ENCODE measurements at places on chromosomes 6 and 20.
A peak's percentile ranks its signal among the peaks of the same experiment; 100 is the strongest.

DNA sequence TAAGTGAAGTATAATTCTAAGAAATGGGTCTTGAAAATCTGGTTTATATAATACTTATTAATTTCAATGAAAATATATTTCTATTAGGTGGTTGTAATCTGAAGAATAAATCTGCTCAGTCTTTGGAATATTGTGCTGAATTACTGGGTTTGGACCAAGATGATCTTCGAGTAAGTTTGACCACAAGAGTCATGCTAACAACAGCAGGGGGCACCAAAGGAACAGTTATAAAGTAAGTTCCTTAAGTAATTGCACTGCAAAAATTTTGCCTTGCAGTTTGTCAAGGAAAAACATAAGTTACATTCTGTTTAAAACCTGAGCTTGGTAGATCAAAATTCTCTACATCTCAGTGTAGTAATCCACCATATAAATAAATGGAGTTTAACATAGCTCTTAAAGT, 106.0 kb downstream of the MYO6 start:
- peak; percentile 38 for DNase-seq

DNA sequence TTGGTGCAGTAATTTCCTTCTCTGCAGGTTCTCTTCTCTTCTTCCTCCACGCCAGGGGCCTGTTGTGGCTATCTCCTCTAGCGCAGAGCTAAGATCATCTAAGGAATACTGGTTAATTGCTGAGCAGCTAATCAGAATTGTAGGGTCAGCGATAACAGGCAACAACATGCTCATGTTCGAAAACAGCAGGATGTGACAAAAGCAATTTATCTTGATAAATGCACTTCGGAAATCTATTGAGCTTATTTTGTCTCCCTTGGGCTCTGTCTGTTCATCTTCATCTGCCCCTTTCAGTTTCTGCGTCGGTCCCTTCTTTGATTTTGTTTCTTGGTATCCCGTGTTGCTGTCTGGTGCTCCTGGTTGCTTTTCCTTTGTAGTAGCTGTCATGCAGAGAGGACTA, 67.3 kb upstream of the MAP3K7 start:
- no peak for DNase-seq

DNA sequence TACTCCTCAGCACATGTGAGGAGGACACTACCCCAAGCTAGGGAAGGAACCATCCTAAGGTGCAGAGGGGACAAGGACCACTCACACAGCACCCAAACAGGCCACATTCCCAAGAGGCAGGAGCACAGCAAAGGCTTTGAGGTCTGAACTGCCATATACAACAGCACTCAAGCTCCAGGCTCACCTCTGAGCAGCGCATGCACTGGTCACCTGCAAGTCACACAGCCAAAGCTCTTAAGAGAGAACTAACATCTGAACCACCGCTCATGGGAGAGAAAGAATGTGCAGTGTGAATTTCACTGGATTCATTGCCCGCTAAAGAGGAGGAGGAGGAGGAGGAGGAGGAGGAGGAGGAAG, 31.0 kb downstream of the NPEPL1 start:
- no peak for DNase-seq

GRCh38 chr6:44256775-44257024, 628 bp downstream of the SLC35B2 start:
- no peak for DNase-seq

GRCh38 chr6:126804332-126805064, 314.0 kb upstream of the RSPO3 start:
- peak; percentile 71 for DNase-seq

DNA sequence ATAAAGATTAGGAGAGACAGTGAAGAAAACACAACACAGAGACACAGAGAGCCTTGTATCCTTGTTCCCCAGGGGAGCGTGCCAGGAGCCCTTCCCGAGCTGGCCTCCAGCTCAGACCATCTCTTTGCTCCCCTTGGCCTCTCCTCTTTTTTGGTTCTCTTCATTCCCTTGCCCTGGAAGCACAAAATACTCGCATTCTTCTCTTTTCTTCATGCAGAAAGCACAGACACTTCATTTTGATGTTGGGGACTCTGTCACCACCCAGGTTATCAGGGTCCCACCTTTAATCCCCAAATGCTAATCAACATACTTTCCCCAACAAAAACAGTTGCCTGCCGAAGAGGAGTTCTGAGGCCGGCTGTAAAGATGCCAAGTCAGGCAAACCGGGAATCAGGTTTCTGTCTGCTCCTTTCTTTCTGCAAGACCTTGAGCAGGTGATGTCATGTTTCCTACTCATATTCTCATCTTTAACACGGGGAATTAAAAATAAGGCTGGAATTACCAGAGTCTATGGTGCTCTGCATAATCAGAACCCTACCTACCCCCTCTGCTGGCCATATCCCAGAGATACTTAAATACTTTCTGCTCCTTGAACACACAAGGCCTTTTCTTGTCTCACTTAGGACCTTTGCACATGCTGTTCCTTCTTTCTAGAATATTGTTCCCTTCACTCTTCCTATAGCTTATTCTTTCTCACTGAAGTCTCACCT, 21.7 kb downstream of the TGM6 start:
- DNase-seq = no peak

- no peak for DNase-seq
Observed at GRCh38 chr6:121657972-121658371, 222.5 kb downstream of the GJA1 start.

DNA sequence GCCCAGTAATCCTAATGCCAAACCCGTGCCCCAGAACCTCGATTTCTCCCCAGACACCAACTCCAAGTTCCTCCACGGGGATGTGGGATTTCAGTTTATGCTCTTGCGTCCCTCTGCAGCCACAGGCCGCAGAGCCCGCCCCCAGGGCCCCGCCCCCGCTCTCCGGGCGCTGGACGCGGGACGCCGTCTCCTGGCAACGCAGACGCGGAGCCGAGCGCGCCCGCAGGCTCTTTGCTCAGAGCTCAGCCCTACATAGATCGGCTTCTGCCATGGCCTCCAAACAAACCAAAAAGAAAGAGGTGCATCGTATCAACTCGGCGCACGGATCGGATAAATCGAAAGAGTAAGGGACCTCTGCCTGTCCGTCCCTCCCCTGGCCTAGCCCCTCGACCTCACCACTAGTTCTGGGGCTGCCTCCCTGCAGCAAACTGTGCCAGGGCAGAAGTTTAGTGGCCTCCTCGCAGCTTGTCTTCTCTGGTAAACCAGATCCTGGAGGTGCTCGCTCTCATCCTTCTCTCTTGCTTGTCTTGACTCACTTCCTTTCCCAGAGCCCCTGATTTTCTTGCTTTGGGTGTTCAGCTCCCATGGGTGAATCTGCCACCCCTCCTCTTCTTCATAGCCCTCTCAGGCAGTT, at the start of gene ADGB:
Gene ADGB (plus strand): TSS at position 201 of the 634 bp plus-strand sequence. CDS start 69 bp downstream, at position 270.
- no peak for DNase-seq

DNA sequence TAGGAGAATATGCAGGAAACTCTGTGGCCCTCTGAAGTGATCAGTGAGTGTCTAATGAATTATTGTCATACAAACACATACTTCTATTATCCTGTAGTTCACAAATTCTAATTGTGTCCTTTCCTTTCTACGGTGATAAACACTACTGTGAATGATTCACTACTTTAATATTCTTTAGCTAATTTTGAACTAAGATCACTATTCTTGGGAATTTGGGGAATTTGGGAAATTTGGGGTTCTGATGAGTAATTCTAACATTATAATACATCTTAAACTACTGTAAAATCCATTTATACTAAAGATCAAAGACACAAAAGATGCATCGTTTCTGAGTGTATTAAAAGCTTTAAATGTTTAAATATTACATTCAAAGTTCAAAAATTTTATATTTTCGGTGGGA, 1287.2 kb upstream of the CITED2 start:
- no peak for DNase-seq

DNA sequence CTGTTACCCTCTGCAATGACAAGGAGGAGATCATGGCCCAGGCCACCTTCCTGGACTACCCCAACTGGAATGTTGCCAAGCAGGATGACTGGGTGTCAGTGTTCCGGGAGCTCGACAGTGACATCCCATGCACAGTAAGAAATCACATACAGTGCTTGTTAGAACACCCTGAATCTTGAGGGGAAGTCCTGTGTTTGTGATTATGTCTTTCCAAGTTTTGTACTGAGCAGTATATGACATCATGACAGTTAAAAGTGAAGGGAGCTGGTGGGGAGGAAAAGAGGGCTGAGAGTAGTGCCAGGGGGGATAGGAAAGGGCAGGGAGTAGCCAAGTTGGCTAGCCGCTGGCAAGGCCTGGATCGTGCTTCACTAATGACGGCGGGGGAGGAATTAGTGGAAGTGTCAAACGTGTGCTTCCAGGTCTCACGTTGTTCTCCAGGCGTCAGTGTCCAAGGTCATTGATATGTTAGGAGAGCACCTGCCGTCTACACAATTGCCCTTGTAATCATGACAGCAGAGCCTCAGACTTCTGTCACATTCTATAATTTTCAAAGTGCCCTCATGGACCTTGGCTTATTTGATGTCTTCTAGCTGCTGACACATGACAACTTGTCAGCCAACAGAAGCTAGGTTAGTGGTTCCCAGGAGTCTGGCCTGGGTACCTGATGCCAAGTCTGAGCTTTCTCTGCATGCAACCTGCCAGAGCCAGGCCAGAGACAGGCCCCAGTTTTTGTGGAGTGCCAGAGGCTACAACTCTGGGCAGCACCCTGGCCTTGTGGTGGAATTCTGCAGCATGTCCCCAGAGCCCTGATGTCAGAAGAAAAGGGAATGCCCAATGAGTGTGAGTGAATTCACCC, 18.8 kb downstream of the CFAP61 start:
- no peak for DNase-seq

GRCh38 chr20:25229486-25230165, 18.3 kb upstream of the PYGB start:
- no peak for DNase-seq

- peak; percentile 15 for DNase-seq
Observed at GRCh38 chr20:10532361-10532760, 97.3 kb downstream of the SLX4IP start.

DNA sequence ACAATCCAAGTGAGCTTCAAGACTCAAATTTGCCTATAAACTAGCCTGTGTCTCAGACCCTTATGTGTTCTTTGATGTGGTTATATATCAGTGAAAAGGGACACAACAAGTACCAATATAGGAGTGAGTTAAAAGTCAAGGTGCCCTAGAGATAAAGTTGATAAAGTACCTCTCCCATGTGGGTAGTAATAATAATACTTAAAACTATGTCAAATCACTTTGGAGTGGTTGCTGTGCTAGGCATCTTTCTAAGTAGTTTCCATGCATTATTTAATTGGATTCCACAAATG, 100.4 kb downstream of the BMP5 start:
- DNase-seq = no peak

GRCh38 chr6:291697-292505, at the start of gene DUSP22:
Gene DUSP22, plus strand, starts transcription at chr6:292487. Its CDS starts 53 bp downstream, at chr6:292540.
- DNase-seq = no peak

DNA sequence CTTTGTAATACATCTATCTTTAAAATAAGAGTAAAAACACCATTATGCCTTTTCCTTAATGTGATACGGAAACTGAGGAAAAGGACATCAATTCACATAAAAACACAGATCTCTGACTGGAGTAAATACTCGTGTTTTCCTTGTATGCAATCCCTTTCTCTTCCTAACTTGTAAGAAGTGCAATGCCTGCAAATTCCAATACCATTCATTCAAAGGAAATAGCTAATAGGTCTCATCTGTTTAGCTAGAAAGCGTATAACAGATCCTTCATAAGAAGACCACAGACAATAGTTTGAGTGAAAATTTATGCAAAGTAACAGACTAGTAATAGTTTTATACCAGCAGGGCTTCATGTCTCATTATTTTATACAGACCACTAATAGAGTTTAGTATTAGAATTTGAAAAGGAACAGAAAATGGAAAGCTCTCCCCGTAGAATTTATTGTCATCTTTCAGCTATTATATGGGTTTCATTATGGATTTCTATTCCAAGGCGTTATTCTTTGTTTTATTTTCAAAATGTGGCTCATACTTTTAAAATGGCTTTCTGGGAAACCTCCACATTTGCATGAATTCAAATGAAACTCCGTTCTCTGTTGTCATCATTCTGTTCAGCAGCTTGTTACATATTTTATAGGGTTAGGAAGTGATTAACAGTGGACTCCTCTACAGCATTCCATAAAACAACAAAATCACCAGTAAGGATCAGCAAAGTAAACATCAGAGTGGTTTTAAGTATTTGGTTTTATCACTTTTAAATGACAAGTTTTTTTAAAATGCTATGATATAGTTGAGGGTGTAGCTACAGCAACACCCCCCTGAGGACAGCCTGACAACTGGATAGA, 186.7 kb downstream of the BTBD9 start:
- DNase-seq = no peak

DNA sequence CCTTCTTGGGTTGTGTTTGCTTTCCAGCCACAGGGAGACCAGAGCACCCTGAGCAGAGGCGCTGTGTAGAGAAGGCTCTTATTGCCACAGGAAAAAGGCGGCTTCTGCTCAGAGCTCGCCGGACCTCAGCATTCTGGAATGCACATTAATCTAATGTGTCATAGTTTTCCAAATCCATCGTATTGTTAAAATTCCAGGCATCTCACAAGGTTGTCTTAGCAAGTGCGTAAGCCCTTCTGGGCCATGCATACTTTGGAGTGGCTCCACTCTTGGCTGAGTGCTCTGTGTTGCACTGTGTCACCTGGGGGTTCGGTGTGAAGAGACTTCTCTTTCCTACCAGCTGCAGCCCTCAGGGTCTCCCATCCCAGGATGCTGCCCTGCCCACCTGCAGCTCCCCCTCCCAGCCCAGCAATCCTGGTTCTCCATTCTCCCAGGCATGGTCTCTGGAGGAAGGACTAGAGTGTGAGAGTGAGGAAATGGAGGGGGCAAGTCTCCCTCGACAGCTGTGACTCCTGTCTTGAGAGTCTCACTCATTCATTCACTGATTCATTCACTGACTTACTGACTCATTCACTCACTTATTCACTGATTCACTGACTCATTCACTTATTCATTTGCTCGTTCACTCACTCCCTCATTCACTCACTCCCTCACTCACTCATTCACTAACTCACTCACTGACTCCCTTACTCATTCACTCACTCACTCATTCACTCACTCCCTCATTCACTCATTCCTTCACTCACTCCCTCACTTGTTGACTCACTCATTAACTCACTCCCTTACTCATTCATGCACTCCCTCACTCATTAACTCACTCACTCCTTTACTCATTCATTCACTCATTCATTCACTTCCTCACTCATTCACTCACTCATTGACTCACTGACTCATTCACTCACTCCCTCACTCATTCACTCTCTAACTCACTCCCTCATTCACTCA, 83.7 kb upstream of the MPC1 start:
- no peak for DNase-seq
